Right ventricle myocardium inferior (tissue), 1 donor: ENCODE measurements at places on chromosomes 1 and 21. TPM values are rescaled to one million over a fixed set of nuclear protein-coding genes. Genes with fewer than 3 reads are reported as not detected.
A peak's percentile ranks its signal among the peaks of the same experiment; 100 is the strongest.

Gene TEX38
- not detected for total RNA-seq

Gene RORC
- 11.3 TPM for total RNA-seq

Gene RHD
- total RNA-seq, result not detected

Gene AZIN2
- total RNA-seq, result 2.1 TPM

DNA sequence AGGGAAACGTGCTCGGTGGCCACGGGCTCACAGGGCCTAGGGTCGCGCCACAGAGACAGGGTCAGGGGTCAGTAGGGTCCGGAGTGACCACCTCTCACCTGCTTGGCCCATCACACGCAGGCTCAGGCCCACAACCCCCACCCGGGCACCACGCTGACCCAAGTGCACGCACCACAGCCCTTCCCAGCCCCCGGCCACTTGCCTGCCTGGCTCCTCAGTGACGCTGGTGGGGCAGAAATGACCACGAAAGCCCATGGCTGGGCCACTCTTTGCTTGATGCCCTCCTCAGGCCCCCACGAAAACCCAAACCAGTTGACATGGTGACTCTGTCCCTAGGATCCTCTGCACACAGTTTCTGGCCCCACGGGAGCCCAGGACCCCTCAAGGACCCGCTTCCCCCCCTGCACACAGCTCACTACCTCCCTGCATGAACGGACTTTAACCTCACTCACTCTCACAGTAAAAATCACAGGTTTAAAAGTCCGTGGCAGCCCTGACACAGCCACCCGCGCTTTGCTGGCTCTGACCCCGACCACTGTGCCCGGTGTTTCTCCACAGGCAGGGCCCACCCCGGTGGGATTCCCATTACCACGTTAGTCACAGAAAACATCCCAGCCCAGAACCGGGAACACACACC is 20.7 kb downstream of the NADK start:
- DNase-seq, result peak; percentile 41

DNA sequence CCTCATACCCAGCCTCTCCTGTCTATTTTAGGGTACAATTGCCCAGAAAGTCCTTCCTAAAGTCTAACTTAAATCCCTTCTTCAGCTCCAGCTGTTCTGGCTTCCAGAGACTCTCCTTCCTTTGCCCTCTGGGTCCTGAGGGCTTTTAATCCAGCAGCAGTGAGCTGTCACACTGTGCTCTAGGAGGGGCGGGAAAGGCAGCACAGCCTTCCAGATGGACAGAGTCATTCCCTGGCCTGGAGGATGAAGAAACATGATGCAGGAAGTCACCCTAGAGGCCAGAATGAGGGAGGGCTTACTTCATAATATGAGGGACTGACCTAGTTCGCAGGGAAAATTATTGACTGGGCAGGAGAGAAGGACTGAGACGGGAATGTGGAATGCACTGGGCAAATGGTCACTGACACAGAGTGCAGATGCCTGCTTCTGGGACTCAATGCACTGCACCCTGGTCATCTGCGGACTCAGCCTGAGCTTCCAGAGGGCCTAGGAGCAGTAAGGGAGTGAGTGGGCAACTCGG is 1.3 kb downstream of the SH2D2A start:
- DNase-seq, result peak; percentile 79

DNA sequence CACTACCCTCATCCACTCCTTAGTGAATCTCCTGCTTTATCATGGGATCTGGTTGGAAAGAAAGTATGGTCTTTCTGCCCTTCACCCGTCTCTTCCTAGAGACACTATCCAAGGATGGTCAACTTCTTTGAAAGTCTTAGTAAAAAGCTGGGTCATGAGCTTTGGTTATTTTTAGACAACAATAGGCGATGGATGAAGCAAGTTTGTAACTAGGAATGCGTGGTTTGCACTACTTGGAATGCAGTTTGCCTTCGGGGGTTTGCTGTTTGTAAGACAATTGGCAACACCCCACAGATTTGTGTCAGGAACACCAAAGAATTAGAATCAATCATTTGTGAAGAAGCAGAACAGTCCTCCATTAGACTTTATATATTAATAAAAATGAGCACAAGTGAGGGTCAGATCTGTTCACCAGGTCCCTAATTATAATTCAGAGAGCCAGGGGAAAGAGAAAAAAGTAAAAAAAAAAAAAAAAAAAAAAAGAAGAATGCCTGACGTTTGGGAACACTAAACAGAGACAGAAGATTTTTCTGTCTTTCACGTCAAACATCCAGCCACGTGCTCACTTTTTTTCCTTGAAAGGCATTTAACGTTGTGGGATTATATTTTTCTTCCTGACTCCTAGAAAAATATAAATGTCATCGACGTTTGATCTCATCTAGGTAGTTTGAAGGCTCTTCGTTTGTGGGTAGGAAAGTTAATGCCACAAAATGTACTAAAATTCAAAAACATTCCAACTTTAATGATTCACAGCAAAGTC is 60.7 kb upstream of the BTG3 start:
- DNase-seq, result no peak

- DNase-seq, result no peak
Observed at GRCh38 chr1:110890474-110891196, 17.7 kb downstream of the CD53 start.

GRCh38 chr1:86823821-86824500 is 90.0 kb downstream of the SELENOF start:
- DNase-seq, result no peak

- no peak for DNase-seq
Observed at GRCh38 chr1:168442931-168443330, 100.9 kb downstream of the XCL2 start.
